ENCODE measurements at places on chromosomes 5 and 9.

GRCh38 chr9:14515571-14516198, 177.5 kb downstream of the ZDHHC21 start:
- no peak for DNase-seq

DNA sequence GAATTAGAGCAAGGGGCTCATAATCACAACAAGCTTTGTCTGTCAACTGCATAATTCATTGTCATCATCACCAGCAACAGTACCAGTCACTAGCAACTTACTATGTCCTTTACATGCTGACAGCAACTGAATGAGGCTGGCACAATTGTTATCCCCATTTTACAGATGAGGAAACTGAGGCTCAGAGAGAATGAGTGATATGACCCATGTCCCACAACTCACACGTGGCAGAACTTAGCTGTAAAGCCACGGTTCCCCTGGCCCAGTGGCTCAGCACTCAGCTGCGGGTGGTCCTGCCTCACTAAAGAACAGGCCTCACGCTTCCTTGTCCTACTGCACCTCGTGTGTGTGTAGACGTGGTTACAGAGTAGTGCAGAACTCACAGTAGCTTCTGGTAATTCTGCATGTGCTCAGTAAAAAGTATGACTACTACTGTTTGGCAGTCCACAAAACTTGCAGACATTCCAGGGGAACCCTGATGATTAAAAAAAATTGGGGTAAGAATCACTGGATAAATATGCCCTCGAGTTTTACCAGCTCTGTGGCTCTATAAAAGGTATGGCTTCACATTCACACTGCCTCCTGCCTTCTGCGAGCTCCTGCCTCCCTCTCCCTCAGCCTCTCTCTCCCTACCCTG, 30.2 kb downstream of the AFAP1L1 start:
- DNase-seq = no peak

- peak; percentile 26 for DNase-seq
These were observed 77.2 kb downstream of the ATP10B start for GRCh38 chr5:160774666-160775315.

DNA sequence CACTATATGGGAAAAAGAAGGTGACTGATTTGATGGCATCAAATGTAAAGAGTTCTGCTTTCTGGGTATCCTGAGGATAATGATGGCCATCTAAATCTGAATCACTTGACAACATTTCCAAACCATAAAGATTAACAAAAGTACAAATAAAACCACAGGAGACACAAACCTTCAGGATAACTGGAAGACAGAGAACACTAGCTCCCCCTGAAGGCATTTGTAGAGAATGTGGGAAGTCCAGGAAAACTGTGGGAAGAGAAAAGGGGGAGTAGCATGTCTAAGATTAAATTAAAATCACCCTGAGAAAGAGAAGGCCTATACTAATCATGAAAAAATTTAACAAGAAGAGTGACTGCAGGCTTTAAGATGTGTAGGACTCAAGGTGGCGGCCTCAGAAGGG, 116.2 kb downstream of the PRELID2 start:
- no peak for DNase-seq

- DNase-seq = no peak
These were observed 48.3 kb upstream of the ICE1 start for GRCh38 chr5:5374009-5374715.

Measured in anterior cingulate cortex (tissue), 58 donors.